ENCODE measurements at places on chromosomes 6 and 20.

- no peak for DNase-seq
Observed at GRCh38 chr20:44459271-44459670, 16.4 kb upstream of the TTPAL start.

DNA sequence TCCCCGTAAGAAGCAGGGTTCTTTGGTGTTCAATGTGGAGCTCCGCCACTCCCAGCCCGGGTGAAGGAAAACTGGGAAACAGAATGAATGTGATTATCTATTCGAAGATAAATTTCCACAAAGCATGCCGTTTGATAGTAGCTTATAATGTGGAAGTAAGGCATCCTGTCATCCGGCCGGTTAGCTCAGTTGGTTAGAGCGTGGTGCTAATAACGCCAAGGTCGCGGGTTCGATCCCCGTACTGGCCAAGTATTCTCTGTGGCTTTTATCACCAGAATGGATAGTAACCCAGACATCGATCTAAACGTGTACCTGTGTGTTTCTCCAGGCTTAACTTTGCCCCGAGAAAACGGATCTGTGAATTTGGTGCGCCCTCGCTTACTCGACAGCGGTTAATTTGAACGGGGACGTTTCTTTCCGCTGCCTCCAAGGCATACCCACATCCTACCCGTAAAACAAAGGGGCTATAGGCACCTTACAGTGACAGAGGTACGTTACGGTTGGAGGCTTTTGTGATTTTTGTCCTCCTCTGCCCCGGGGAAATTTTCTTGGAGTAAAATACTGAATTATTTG is 215.2 kb upstream of the ZNF184 start:
- peak; percentile 95 for DNase-seq

- no peak for DNase-seq
Observed at GRCh38 chr20:60100780-60101179, 142.6 kb downstream of the CDH26 start.

GRCh38 chr20:18992418-18992817 is 178.8 kb downstream of the SCP2D1 start:
- no peak for DNase-seq

DNA sequence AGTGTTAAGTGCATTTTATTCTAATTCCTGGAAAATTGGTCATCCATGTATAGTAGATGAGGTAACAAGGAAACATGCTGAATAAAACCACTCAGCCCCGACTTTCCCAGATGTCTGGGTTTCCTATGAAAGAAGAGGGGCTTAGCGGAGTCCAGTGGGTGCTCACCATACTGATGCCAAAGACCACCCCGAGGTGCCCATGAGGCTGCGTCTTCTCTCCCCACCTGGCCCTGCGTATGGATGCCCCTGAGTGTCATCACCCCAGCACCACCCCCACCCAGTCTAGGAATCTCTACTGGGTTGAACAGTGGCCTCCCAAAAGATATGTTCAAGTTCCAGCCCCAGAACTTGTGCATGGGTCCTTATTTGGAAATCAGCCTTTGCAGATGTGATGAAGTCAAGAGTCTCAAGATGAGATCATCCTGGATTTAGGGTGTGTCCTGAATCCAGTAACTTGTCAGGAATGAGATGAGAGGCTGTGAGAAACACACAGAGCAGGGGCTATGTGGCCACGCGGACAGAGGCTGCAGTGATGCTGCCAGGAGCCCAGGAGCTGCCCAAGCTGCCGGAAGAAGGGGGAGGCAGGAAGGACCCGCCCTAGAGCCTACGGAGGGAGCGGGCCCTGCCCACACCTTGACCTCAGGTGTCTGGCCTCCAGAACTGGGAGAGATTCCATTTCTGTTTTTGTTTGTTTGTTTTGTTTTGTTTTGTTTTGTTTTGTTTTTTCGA is 124.6 kb upstream of the CDH4 start:
- DNase-seq, result no peak

- DNase-seq, result peak; percentile 63
Observed at GRCh38 chr20:51121901-51122412, 99.0 kb upstream of the KCNG1 start.

DNA sequence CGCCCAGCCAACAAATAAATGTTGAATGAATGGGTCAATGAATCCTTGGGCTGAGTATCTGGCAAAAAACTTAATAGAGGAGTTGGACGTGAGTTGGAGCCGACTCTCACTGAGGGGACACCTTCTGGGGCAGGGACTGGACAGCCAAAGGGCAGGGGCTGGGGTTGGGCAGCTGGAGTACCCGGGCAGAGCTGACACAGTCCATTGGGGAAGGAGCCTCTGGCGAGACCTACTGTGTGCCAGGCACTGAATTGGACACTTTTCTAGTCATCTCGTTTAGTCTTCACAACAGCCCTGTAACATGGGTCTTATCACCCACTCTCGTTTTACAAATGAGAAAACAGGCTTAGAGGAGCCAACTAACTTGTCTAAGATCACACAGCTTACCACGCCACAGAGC is 4.7 kb upstream of the MAPK13 start:
- no peak for DNase-seq

DNA sequence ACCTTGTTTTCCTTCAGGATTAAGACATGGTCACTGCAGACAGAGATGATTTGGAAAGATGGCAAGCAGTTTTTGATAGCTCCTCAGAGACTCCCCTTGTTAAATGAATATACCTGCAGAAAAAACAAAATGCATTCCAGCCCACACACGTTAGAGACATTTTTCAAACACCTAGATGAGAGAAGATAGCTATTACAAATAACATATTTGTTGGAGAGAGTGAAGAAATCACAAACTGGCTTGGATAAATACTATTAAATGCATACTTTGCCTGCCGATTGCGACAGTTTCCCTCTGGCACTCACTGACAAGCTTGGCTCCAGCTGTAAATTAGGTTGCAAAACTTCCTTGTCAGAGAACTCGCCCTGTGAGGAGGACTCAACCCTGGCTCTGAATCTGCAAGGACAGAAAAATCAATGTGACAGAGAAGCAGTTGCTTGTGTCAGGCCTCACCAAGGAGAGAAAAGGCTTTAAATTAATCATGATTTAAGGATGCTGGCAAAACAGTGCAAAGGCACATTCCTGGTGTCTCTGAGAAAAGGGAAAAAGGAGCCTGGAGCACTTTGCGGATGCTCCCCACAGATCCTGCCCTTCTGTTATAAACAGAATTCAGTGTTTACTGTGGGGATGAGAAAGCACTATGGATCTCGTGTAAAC is 423.7 kb upstream of the MARCKS start:
- DNase-seq, result no peak

- DNase-seq, result peak; percentile 13
Observed at GRCh38 chr20:62347445-62347844, 19.7 kb downstream of the LAMA5 start.

- DNase-seq, result no peak
Observed at GRCh38 chr6:9851541-9852380, 563.1 kb downstream of the TFAP2A start.

- DNase-seq, result no peak
Observed at GRCh38 chr6:147881432-147881831, 372.9 kb downstream of the SAMD5 start.

GRCh38 chr6:474453-475185 is 83.1 kb downstream of the IRF4 start:
- no peak for DNase-seq

GRCh38 chr20:49484180-49485140 is 2.0 kb upstream of the KCNB1 start:
- peak; percentile 83 for DNase-seq

GRCh38 chr6:148448369-148449012 is 105.9 kb downstream of the SASH1 start:
- DNase-seq, result no peak

DNA sequence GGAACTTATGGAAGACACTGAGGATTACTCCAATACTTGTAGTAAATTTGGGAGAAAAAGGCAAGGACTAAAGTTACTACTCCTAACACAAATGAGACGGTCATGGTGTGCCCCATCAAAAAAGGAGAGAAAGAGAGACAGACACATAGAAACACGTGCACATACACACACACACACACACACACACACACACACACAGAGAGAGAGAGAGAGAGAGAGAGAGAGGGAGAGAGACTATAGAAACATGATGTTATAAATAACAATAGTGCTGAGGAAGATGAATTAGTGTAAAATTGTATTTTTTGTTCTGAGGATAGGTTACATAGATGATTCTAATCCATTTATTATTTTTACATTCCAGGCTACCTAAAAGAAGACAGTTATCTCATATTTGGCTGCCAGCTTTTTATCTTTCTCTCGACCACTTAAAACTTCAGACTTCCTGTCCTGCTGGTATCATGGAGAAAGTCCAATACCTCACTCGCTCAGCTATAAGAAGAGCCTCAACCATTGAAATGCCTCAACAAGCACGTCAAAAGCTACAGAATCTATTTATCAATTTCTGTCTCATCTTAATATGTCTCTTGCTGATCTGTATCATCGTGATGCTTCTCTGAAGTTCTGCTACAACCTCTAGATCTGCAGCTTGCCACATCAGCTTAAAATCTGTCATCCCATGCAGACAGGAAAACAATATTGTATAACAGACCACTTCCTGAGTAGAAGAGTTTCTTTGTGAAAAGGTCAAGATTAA is 10.5 kb downstream of the PLN start:
- no peak for DNase-seq

GRCh38 chr6:89536231-89536630 is 102.3 kb downstream of the LYRM2 start:
- no peak for DNase-seq

DNA sequence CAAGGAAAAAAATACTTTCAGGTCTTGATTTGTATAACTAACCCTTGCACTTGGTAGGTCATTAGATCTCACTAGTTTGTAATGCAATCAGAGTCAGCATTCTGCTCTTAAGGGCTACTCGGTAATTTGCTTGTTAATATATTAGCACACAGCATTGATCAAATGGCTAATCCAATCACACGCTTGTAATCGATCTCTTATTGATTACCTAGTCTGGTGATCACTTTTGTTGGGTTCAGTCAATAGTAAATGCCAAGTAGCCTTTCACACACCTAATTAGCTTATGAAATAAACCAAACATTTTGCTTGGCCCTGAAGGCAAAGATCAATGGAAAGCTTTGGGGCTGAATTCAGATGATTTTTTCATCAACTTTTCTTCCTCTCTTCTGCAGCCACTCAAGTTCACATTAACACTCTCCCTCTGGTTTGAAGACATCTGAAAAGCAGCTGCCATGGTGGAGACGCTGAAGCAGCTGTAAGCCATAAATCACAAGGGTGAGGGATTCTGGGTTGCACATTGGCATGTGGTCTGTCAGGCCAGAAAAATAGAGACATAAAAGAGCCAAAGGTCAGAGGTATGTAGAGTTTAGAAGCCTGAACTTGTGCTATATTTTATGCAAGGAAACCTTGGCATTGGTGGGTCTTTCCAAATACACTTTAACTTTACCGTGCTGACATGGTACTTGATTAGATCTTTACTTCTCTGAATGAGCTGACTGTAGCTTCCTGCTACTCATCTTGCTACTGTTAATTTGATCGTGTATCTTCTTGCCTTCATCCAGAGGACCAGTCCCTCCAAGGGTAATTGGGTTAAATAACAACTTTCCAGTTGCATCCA is 234.4 kb downstream of the SIM1 start:
- no peak for DNase-seq

DNA sequence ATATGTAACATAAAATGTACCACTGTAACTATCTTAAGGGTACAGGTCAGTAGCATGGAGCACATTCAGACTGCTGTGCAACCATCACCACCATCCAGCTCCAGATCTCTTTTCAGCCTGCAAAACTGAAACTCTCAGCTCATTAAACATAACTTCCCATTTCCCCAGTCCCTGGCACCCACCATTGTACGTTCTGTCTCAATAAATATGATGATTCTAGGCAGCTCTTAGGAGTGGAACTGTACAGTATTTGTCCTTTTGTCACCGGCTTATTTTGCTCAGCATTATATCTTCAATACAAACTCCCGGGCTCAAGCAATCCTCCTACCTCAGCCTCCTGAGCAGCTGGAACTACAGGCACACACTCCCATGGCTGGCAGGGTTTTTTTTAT is 1.5 kb downstream of the ZC3H12D start:
- no peak for DNase-seq

- no peak for DNase-seq
Observed at GRCh38 chr6:73451223-73452106, 632 bp downstream of the CGAS start.

- no peak for DNase-seq
Observed at GRCh38 chr6:44664716-44665115, 277.2 kb downstream of the CDC5L start.

DNA sequence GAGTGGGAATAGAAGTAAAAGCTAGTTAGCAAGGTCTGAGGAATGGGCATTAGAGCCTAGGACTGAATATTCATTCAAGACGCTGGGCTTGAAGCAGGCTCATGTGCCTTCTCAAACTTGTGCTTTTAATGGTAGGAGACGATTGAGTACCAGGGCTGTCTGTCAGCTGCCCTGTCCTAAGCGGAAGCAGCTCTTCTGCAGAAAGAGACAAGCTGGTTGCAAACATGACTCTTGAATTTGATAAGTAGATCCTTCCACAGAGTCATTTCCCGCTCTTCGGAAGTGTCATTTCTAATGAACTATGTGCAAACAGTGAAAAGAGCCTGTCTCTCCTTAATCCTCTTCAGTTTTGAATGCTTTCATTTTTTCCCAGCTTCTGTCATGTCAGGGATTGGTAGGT is 176.4 kb downstream of the TFAP2B start:
- DNase-seq, result no peak

DNA sequence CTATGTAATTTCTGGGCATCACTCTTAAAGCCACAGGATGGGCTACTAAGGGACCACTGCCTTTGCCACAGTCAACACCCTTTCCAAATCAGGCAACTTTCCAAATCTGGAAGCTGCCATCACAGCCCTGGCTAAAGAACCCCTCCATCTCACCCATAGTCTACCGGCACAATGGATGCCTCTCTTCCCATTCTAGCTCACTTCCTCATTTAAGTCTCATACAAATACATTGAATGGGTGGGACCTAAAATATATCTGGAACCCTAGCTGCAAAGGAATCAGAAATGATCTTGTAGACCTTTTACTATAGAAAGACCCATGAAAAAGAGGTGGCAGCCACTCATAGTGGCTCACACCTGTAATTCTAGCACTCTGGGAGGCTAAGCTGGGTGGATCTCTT is 3.3 kb upstream of the TREML4 start:
- no peak for DNase-seq

DNA sequence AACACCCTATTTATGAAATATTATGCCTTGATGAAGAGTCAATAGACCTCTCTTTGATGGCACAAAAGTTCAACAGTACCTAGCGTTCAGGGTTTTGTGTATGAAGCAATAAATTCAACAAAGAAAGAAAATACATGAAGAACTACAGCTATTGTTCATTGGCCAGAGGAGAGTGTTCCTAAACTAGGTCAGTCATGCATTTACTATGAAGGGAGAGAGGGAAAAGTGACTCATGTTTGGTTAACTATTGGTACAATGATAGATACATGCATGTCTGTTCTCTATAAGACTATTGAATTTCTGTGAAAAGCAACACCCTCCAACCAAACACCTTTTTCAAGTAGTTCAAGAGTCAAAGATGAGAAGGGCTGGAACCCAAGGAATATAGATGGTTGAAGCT is 50.7 kb downstream of the CLIC5 start:
- no peak for DNase-seq

DNA sequence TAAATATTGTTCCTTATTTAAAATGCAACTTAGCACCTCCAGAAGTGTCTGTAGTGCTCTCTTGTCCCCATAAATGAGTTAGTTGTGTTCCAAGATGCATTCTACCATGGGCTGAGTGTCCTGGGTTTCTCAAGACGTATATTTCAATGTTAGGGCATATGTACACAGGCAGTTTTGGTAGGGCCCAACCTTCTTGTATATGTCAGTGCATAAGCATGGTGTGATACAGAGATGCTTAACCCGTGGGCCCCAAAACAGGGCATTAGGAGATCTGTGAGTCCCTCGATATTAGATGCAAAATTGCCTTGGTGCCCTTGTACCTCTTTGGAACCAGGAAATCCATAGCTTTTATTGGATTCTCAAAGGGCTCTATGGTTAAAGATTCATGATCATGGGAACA is 91.5 kb upstream of the HIVEP1 start:
- DNase-seq, result no peak
